ENCODE measurements at places on chromosomes 4 and X. TPM values are rescaled to one million over a fixed set of nuclear protein-coding genes. Genes with fewer than 3 reads are reported as not detected.

Gene CLIC2
- polyA plus RNA-seq = 4.7 TPM

Gene SHROOM4
- polyA plus RNA-seq = 15.5 TPM

Gene IL21
- not detected for polyA plus RNA-seq

Gene MAGEA3
- not detected for polyA plus RNA-seq

Gene TEX13C
- polyA plus RNA-seq = 0.05 TPM

Gene FAT4
- polyA plus RNA-seq = 14.3 TPM

Gene HAND2
- not detected for polyA plus RNA-seq

Gene NKX1-1
- 0.35 TPM for polyA plus RNA-seq

Gene CYBB
- polyA plus RNA-seq = 21.6 TPM

Gene KLHL13
- 36.0 TPM for polyA plus RNA-seq

Gene KLHL4
- polyA plus RNA-seq = 9.7 TPM

Gene UGT2A1
- 0.47 TPM for polyA plus RNA-seq

Gene SYNPO2
- polyA plus RNA-seq = 6.1 TPM

Gene CXCL6
- 1.5 TPM for polyA plus RNA-seq

Gene TLR10
- polyA plus RNA-seq = 2.7 TPM

Gene NEIL3
- 2.5 TPM for polyA plus RNA-seq

Gene KLKB1
- polyA plus RNA-seq = 0.90 TPM

Gene CT47C1
- polyA plus RNA-seq = not detected

Gene GLRB
- polyA plus RNA-seq = 48.4 TPM

Gene SPANXD
- not detected for polyA plus RNA-seq

Gene SERTM2
- 2.0 TPM for polyA plus RNA-seq

Gene FABP2
- polyA plus RNA-seq = not detected

Gene UGT2B7
- 0.84 TPM for polyA plus RNA-seq

Gene TMEM150C
- polyA plus RNA-seq = 23.6 TPM

Gene SPANXB1
- not detected for polyA plus RNA-seq

Gene MTTP
- 2.6 TPM for polyA plus RNA-seq

Gene LRIT3
- 0.81 TPM for polyA plus RNA-seq

Gene PDLIM3
- polyA plus RNA-seq = 140 TPM

All from spinal cord (tissue), 10 donors.